MCF 10A (cell line): ENCODE measurements at places on chromosomes 3 and 15. TPM values are rescaled to one million over a fixed set of nuclear protein-coding genes. Genes with fewer than 3 reads are reported as not detected.

DNA sequence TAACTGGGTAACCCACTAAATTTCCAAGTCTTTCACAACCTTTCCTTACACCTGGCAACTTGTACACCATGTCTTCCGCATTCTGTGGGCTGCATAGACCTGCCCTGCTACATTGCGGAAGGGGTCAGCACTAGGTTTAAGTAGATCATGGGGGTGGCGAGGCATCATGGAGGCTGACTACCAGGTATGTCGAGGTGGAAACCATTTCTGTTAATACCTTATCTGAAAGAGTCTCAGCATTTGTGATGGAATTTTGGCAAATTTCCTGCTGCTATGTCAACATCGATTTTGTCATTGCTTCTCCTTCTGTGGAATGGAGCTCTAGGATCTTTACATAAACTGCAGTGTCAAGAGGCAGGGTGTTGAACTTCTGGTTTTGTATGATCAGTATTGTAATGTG, 187.2 kb downstream of the GHSR start:
- H3K36me3 ChIP-seq: peaks cover 61% of the 10 kb centered on the region
- no peak overlapping the region for H3K4me3 ChIP-seq
- no peaks in the 10 kb centered on the region for H3K27me3 ChIP-seq
- peaks cover 11% of the 10 kb centered on the region for H3K4me1 ChIP-seq
- no peak for DNase-seq

Gene FGF12
- 0.09 TPM in 1 of 2 replicates, not detected in the other for total RNA-seq

DNA sequence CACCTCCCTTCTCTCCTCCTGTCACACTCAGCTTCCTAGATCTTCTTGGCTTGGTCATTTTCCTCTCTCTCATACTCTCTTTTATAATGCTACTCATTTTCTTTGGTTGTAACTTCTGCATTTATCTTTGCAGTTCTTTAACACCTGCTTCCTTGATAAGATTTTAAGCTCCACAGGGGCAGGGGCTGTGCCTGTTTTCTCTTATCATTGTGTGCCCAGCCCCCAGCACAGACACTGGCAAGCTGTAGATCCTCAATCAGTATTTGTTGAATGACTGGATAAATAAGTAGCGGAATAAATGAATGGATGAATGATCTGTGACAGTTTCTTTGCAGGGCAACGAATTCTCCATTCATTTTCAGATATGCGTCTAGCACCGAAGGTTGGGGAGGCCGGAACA, 64.3 kb upstream of the MEX3B start:
- H3K4me3 ChIP-seq: no peak overlapping the region
- H3K36me3 ChIP-seq: peaks cover 6% of the 10 kb centered on the region
- no peak overlapping the region for H3K27ac ChIP-seq
- DNase-seq: no peak

DNA sequence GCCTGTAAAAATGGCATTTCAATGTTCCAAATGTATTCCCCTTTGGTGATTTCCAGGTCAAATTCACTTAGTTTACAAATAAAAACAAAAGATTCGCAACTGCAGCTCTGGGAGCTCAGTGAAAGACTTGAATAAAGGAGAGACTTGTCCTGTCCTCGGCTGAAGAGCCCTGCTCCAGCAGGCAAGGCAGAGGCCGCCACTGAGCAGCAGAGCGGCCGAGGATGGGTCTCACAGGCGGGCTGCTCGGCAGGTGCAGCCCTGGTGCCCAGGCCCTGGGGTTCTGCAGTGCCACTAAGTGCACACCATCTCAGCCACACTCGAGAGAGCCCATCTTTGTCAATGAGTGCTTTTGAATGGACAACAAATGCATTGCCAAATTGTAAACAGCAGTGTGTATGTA, 856.2 kb downstream of the AGBL1 start:
- H3K4me1 ChIP-seq: no peaks in the 10 kb centered on the region
- no peak overlapping the region for H3K27ac ChIP-seq
- no peak for DNase-seq
- H3K4me3 ChIP-seq: no peak overlapping the region
- H3K27me3 ChIP-seq: peaks cover 11% of the 10 kb centered on the region
- H3K36me3 ChIP-seq: no peaks in the 10 kb centered on the region

DNA sequence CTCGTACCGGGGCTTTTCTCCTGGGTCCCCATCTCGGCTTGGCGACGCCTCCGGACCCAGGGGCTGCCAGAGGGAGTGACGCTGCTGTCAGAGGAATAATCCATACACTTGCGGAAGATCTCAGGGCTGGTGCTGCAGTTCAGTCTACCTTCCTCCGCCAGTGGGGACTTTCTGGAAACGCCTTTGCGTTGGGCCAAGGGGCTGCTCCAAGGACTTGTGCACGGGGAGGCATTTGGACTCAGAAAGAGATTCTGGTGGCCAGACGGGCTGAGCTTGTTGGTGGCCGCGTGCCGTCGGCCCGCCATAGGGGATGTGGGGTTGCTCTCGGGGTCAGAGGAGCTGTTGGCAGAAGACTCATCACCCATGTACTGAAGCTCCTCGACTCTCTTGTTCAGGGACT, 21.8 kb downstream of the LARP6 start:
- peaks cover 28% of the 10 kb centered on the region for H3K36me3 ChIP-seq
- no peak for DNase-seq
- H3K27ac ChIP-seq: no peak overlapping the region
- H3K4me3 ChIP-seq: no peak overlapping the region
- peaks cover 19% of the 10 kb centered on the region for H3K4me1 ChIP-seq

Gene GCSAM
- 0.29 and 0.63 TPM in 2 replicates for total RNA-seq

DNA sequence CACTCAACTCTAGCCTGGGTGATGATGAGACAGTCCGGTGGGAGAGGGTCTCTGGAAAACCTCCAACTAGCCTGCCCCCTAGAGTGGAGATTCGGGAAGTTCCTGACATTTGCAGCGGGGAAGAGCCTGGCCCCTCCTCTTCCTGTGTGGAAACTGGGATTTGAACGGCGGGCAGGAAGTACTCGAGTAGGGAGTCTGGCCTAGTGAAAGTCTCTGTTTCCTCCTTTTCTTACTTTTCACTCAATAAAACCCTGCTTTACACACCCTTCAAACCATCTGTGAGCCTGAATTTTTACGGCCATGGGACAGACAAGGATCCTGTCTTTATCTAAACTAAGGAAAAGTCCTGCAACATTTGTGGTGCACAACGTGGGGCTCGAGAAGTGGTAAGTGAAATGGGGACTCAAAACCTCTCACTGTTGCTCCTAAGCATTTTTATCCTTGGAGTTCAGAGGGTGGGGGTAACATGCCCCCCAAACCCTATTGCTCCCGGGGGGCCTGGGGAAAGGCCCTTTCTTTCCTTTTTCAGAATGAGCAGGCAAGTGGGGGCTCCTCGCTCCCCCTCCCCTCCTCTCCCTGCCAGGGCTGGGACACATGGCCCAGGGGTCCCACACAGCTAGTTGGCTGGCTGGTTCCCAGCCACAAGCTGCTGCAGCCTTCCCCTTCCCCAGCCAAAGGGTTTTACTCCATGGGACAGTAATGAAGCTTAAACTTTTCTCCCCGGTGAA, 224.7 kb upstream of the GBE1 start:
- H3K36me3 ChIP-seq: no peaks in the 10 kb centered on the region
- DNase-seq: no peak
- peaks cover 3% of the 10 kb centered on the region for H3K4me1 ChIP-seq
- no peak overlapping the region for H3K27ac ChIP-seq
- no peak overlapping the region for H3K4me3 ChIP-seq

DNA sequence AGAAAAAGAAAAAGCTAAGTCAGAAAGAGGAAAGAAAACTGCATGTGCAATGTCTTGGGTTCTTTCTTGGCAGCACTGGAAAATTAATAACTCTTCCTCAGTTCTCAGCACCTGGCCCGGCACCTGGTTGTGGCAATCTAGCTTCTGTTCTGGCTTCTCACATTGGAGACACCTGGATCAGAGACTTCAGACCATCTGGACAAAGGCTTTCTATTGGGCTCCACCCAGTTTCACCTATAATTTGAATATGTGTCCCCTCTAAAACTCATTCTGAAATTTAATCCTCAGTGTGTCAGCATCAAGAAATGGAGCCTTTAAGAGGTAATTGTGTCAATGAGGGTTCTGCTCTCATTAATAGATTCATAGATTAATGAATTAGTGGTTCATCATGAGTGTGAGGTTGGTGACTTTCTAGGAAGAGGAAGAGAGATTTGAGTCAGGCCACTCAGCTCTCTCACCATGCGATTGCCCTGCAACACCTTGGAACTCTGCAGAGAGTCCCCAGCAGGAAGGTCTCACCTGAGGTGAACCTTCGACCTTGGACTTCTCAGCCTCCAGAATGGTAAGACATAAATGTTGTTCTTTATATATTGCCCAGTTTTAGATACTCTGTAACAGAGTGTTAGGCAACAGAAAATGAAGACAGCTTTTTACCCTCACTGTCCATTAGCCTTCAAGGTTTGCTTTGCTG, 679.9 kb downstream of the NTRK3 start:
- DNase-seq: no peak
- no peak overlapping the region for H3K27ac ChIP-seq
- H3K27me3 ChIP-seq: no peaks in the 10 kb centered on the region
- no peaks in the 10 kb centered on the region for H3K36me3 ChIP-seq
- no peak overlapping the region for H3K4me3 ChIP-seq

GRCh38 chr3:186931532-186932280, 1.4 kb downstream of the ST6GAL1 start:
- DNase-seq: peak; percentile 50
- H3K27ac ChIP-seq: peak overlapping the region; percentile 64
- H3K4me3 ChIP-seq: peak overlapping the region; percentile 88
- H3K4me1 ChIP-seq: peaks cover 26% of the 10 kb centered on the region

Gene CD80
- not detected in 2 replicates for total RNA-seq

DNA sequence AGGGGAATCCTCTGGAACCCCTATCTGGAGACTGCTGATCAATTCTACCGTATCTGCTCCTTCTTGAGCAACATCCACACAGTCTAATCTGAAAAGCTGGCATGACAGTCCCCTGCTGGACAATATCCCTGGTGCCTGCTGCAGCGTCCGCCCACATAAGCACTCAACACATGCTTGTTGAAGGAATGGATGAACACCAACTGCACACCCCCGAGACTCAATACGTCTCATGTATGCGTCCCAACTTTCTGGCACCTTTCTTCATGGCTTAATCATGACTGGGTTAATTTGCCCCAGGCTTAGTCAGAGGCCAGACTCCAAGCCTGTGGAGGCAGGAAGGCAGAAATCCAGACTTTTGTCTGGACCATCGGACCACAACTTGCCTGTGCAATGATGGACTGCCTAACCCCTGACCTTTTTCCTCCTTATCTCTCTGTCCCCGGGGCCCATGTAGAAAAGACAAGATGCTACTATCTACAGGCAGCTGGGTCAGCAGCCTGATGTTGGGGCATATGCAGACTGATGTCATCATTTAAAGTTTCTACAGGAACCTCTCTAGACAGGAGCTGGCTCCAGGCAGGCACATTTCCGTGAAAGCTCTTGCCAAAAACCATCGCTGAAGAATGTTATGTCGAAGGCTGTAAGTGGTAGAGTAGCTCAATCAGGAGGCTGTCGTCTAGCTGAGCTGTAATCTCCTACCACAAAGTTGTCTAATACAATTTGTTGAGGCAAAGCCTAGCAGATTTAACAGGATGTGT, 114.1 kb upstream of the TPM1 start:
- H3K27ac ChIP-seq: no peak overlapping the region
- H3K27me3 ChIP-seq: no peaks in the 10 kb centered on the region
- no peak overlapping the region for H3K4me3 ChIP-seq
- peaks cover 5% of the 10 kb centered on the region for H3K36me3 ChIP-seq
- H3K4me1 ChIP-seq: peaks cover 19% of the 10 kb centered on the region

Gene CPNE9
- not detected in 2 replicates for total RNA-seq

Gene CCR9
- total RNA-seq: not detected in 2 replicates

Gene ITPKA
- total RNA-seq: 13.5 and 23.4 TPM in 2 replicates

DNA sequence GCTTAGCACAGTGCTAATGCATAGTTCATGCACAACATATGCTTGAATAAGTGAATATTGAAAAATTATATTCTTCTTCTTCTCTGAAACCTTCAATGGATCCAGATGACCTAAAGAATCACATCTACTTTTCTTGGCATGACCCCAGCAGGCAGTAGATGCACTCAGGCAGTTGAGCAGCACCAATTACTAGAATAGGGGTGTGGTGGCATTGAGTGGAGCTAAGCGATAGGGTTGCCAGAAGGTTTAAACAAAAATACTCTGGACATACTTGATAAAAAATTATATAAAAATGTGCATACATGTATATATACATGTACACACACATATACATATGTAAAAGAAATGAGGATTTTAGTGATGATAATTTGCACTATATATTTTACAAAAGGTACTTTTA, 81.8 kb downstream of the NFKBIZ start:
- peaks cover 12% of the 10 kb centered on the region for H3K4me1 ChIP-seq
- H3K27ac ChIP-seq: no peak overlapping the region
- no peak overlapping the region for H3K4me3 ChIP-seq
- H3K27me3 ChIP-seq: no peaks in the 10 kb centered on the region
- H3K36me3 ChIP-seq: no peaks in the 10 kb centered on the region

DNA sequence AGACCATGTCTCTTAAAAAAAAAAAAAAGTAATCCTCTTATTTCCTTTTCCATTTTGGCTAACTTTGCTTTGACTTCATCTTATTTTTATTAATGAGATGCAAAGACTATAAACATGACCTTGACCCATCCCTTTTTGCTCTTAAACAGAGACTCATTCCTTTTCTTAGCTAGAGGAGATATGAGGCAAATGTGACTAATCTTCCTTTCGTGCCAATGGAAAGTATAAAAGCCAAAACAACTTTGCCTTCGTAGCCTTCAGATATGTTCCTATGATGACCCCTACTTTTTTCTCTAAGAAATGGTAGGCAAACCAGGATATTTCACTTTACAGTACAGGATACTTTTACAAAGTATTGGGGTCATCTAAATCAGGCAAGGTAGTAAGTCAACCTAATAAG, 36.9 kb upstream of the GOLGB1 start:
- H3K36me3 ChIP-seq: peaks cover 81% of the 10 kb centered on the region
- H3K4me1 ChIP-seq: no peaks in the 10 kb centered on the region
- H3K27ac ChIP-seq: no peak overlapping the region
- H3K27me3 ChIP-seq: no peaks in the 10 kb centered on the region
- no peak overlapping the region for H3K4me3 ChIP-seq
- DNase-seq: peak; percentile 4

DNA sequence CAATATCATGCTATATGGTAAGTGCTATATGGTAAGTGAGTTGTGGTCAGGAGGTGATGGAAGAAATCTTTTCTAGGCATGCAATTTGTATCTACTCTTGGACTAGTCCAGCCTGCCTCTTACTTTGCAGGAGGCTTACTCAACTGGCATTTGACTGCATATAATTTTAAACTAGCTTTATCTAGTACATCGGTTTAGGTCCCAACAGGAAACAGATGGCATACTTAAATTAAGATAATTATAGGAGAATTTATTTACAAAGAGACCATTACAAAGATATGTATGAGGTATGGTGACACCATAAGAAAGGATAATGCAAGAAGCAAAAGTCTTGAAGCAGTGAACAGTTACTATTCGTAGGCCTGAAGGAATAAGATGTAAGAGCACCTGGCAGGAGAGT, 7.8 kb downstream of the SLC28A2 start:
- no peaks in the 10 kb centered on the region for H3K27me3 ChIP-seq
- DNase-seq: no peak
- H3K4me1 ChIP-seq: no peaks in the 10 kb centered on the region
- H3K27ac ChIP-seq: no peak overlapping the region

DNA sequence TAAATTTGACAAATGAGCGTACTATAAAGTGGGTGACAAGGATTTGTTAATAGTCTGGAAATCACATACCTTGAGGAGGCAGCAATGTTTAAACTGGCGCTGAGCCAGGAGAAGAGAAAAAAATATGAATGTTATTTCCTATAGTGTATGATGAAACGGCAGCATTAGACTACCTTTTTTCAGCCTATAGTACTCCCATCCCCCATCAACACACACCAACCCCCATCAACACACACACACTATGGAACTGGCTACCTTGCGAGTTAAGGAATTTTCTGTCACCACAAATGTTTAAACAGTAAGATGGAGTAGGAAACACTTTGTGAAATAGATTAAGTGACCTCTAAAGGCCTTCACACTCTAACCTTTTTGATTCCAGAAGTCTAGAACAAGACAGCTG, 46.8 kb upstream of the ZCWPW2 start:
- peaks cover 7% of the 10 kb centered on the region for H3K4me1 ChIP-seq
- DNase-seq: peak; percentile 66
- H3K36me3 ChIP-seq: no peaks in the 10 kb centered on the region
- no peak overlapping the region for H3K27ac ChIP-seq
